HFFc6 (cell line): ENCODE measurements at places on chromosomes 1 and 21.
A peak's percentile ranks its signal among the peaks of the same experiment; 100 is the strongest.

GRCh38 chr1:189313488-189313887 is 1164.2 kb downstream of the BRINP3 start:
- no peak for DNase-seq
- no peaks in the 10 kb centered on the region for H3K4me1 ChIP-seq
- H3K27ac ChIP-seq = no peak overlapping the region
- H3K4me3 ChIP-seq = no peak overlapping the region
- no peaks in the 10 kb centered on the region for H3K27me3 ChIP-seq

DNA sequence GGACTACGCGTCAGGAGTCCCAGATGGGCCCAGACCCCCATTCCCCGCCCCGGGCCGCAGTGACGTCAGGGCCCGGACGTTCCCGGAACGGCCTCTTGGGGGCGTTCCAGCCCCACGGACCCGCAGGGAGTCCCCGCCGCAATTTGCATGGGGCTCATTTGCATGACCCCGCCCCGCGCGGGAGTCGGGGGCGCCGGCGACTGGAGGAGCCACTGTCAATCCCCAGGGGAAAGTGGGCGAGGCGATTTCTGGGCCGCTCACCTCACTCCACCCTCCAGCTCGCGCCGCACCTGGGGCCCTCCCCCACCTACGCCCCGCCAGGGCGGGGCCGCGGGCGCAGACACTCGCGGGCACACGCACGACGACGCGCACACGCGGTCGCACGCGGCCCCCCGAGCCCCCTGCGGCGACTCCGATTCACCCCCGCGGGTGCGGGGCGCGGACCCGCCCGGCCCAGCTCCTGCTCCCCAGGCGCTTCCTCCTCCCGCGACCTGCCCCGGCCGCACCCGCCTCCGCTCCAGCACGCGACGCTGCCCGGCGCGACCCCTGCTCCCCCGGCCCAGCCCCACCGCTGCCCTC is 13.2 kb downstream of the AGRN start:
- H3K27ac ChIP-seq = no peak overlapping the region
- no peaks in the 10 kb centered on the region for H3K36me3 ChIP-seq
- H3K4me1 ChIP-seq = peaks cover 8% of the 10 kb centered on the region; the same call in 1 of the 2 replicates
- H3K27me3 ChIP-seq = peaks cover 4% of the 10 kb centered on the region
- H3K4me3 ChIP-seq = no peak overlapping the region

- peaks cover 8% of the 10 kb centered on the region for H3K4me1 ChIP-seq
- no peak overlapping the region for H3K4me3 ChIP-seq
- H3K36me3 ChIP-seq = no peaks in the 10 kb centered on the region
- DNase-seq = no peak
Observed at GRCh38 chr21:37982496-37983318, 66.5 kb upstream of the KCNJ6 start.

DNA sequence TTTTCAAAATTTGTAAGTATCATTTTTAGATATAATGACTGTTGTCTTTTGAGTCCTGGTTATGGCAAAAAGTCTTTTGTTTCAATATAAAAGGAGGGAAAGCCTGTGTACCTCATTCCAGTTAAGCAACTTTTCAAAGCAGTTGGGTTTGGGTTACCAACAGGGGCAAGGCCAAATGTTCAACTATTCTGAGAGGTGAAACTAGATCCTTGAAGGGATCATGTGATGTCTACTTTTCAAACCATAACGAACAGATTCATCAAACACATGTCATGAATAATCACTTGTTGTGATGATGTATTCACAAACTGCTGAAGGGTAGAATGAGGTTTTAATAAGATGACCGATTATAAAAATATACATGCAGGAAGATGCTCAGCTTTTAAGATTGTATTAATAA is 171.3 kb downstream of the HHAT start:
- H3K4me3 ChIP-seq = no peak overlapping the region
- no peaks in the 10 kb centered on the region; the same call in none of the 2 replicates for H3K27me3 ChIP-seq
- no peak overlapping the region for H3K27ac ChIP-seq
- H3K4me1 ChIP-seq = peaks cover 11% of the 10 kb centered on the region

DNA sequence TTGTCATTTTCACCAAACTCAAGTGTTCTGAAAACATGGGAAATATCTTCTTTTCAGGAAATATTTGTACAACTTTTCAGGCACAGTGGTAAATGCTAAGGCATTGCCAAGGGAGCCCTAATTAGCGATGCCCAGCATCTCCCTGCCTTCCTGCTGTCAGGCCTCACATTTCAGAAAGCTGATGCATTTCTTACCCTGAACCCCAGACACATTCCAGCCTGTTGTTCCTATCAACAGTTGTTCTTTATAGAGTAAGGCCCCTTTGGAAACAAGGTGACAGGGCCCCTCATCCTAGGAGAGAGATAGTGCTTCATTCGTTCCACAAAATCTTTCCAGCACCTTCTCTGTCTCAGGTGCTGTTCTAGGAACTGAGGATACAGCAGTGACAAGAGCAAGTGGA is 135.9 kb upstream of the COA6 start:
- no peak overlapping the region for H3K27ac ChIP-seq
- no peak overlapping the region for H3K4me3 ChIP-seq
- H3K4me1 ChIP-seq = no peaks in the 10 kb centered on the region
- H3K27me3 ChIP-seq = peaks cover 1% of the 10 kb centered on the region; the same call in 1 of the 2 replicates
- no peaks in the 10 kb centered on the region for H3K36me3 ChIP-seq

GRCh38 chr1:155834296-155834926 is 22.6 kb downstream of the GON4L start:
- DNase-seq = peak; percentile 49
- peaks cover 20% of the 10 kb centered on the region for H3K36me3 ChIP-seq
- no peak overlapping the region; the same call in 1 of the 2 replicates for H3K4me3 ChIP-seq
- no peaks in the 10 kb centered on the region for H3K27me3 ChIP-seq
- H3K4me1 ChIP-seq = peaks cover 19% of the 10 kb centered on the region

GRCh38 chr1:207007352-207008033 is 25.1 kb downstream of the C1orf116 start:
- DNase-seq = peak; percentile 95
- H3K4me1 ChIP-seq = peaks cover 57% of the 10 kb centered on the region
- peak overlapping the region; percentile 99 for H3K27ac ChIP-seq
- no peaks in the 10 kb centered on the region; the same call in 1 of the 2 replicates for H3K27me3 ChIP-seq
- peak overlapping the region; percentile 78 for H3K4me3 ChIP-seq

GRCh38 chr1:162351246-162351842 is 25.3 kb downstream of the SPATA46 start:
- peaks cover 5% of the 10 kb centered on the region for H3K27me3 ChIP-seq
- H3K4me1 ChIP-seq = peaks cover 25% of the 10 kb centered on the region
- no peaks in the 10 kb centered on the region for H3K36me3 ChIP-seq
- no peak for DNase-seq
- H3K27ac ChIP-seq = no peak overlapping the region

- no peak overlapping the region for H3K4me3 ChIP-seq
- peaks cover 7% of the 10 kb centered on the region for H3K27me3 ChIP-seq
- H3K27ac ChIP-seq = peak overlapping the region; percentile 70
- H3K36me3 ChIP-seq = no peaks in the 10 kb centered on the region
- peak; percentile 80 for DNase-seq
Observed at GRCh38 chr1:111920221-111921024, 69.0 kb downstream of the KCND3 start.

DNA sequence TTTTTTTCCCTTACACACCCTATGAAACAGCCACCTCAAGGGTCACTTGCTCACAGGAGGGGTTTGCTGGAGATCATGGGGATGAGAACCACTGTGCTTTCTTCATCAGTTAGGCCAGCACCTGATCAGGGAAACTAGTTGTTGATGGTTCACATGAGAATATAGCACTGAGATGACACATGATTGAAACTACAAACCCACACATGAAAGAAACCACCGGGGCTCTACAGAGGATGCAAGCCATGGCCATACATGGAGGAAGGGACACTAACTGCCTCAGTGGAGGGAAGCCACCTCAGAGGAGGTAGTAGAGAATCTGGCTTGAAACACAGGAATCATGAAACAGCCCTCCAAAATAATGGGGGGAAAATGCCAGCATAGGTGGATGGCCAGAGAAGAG is 63.2 kb downstream of the PRKAB2 start:
- H3K4me3 ChIP-seq = no peak overlapping the region
- H3K36me3 ChIP-seq = no peaks in the 10 kb centered on the region
- DNase-seq = no peak
- peaks cover 21% of the 10 kb centered on the region for H3K27me3 ChIP-seq
- no peak overlapping the region for H3K27ac ChIP-seq
- H3K4me1 ChIP-seq = no peaks in the 10 kb centered on the region

- H3K4me1 ChIP-seq = peaks cover 13% of the 10 kb centered on the region; the same call in 1 of the 2 replicates
- H3K27ac ChIP-seq = no peak overlapping the region
- no peak for DNase-seq
- H3K27me3 ChIP-seq = peaks cover 5% of the 10 kb centered on the region
- H3K4me3 ChIP-seq = no peak overlapping the region
- peaks cover 23% of the 10 kb centered on the region for H3K36me3 ChIP-seq
Observed at GRCh38 chr1:103074224-103074623, 34.1 kb downstream of the COL11A1 start.

GRCh38 chr1:45051005-45051772 is 39.1 kb downstream of the UROD start:
- H3K36me3 ChIP-seq = no peaks in the 10 kb centered on the region
- no peak overlapping the region for H3K4me3 ChIP-seq
- H3K27ac ChIP-seq = no peak overlapping the region
- H3K4me1 ChIP-seq = no peaks in the 10 kb centered on the region
- DNase-seq = no peak
- H3K27me3 ChIP-seq = peaks cover 14% of the 10 kb centered on the region

- peak overlapping the region; percentile 58 for H3K27ac ChIP-seq
- peaks cover 2% of the 10 kb centered on the region; the same call in 1 of the 2 replicates for H3K27me3 ChIP-seq
- peaks cover 81% of the 10 kb centered on the region for H3K4me1 ChIP-seq
Observed at GRCh38 chr1:94668528-94668927, 127.0 kb upstream of the F3 start.

DNA sequence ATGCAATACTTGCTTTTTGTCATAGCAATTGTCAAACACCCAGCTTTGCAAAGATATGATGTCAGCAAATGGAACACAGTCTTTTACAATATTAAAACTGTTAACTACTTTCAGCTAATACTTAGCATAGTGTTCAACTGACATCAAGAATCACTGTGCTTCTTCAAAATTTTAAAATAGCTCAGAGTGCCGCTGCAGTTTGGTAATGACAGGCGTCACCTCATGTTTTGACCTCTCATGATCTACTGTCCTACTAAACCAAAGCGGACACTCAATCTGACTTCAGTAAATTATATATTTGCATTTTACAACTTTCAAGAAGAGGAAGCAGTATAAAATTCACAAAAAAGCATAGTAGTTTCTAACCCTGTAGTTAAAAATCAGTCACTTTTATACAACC is 2.0 kb downstream of the FMO1 start:
- H3K27me3 ChIP-seq = peaks cover 3% of the 10 kb centered on the region
- no peaks in the 10 kb centered on the region for H3K36me3 ChIP-seq
- no peak overlapping the region for H3K4me3 ChIP-seq
- peaks cover 10% of the 10 kb centered on the region for H3K4me1 ChIP-seq
- DNase-seq = no peak
- no peak overlapping the region for H3K27ac ChIP-seq

DNA sequence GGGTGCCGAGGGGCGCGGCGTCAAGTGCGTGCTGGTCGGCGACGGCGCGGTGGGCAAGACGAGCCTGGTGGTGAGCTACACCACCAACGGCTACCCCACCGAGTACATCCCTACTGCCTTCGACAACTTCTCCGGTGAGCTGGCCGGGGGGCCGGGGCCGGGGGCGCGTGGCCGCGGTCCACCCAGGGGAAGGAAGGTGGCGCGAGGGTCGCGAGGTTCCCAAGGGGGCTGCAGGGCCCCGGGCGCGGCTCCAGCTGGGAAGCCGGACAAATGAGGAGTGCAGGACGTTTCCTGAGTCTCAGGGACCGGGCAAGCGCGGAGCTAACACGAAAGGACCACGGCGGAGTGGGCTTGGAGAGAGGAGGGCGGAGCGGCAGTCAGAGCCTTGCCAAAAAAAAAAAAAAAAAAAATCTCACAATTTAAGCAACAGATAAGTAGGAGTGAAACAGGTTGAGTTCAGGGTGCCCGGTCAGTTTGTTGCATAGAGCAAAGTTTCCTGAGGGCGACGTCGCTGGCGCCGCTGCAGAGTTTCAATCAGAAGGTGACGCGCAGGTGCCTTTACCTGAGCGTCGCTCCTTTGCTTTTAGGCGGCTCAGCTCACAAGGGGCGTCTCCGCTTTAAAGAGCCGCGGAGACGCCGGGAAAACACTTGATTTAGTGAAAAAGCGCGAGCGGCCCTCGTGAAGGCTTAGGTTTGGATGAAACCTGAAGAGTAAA is 750 bp downstream of the RHOU start:
- no peaks in the 10 kb centered on the region; the same call in 1 of the 2 replicates for H3K4me1 ChIP-seq
- H3K4me3 ChIP-seq = peak overlapping the region; percentile 59
- DNase-seq = no peak
- no peaks in the 10 kb centered on the region for H3K36me3 ChIP-seq
- no peak overlapping the region for H3K27ac ChIP-seq

GRCh38 chr1:3536420-3537195 is 74.7 kb downstream of the MEGF6 start:
- H3K27ac ChIP-seq = no peak overlapping the region
- no peak overlapping the region for H3K4me3 ChIP-seq
- no peaks in the 10 kb centered on the region; the same call in 1 of the 2 replicates for H3K27me3 ChIP-seq
- H3K4me1 ChIP-seq = peaks cover 7% of the 10 kb centered on the region
- no peaks in the 10 kb centered on the region for H3K36me3 ChIP-seq
- DNase-seq = no peak

GRCh38 chr1:154657556-154657955 is 49.6 kb upstream of the ADAR start:
- DNase-seq = no peak
- no peak overlapping the region for H3K4me3 ChIP-seq
- H3K36me3 ChIP-seq = peaks cover 5% of the 10 kb centered on the region
- H3K27me3 ChIP-seq = peaks cover 30% of the 10 kb centered on the region

DNA sequence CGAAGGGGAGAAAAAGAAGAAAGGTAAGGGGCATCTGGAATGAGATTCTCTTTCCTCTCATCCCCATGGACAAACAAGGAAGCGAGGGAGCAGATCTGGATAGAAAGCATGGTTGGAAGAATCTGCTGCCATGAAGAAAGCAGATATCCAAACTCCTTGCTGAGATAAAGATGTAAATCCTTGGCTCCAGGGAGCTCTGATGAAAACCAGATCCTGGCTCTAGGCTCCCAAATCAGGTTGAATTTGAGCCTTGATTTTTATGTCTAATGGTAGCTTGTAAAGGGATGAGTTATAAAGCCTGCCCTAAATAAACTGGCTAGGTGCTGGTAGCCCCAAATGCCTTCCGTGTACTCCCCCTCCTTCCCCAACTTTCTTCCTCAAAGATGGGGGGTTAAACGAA is 64.1 kb upstream of the LAX1 start:
- H3K27ac ChIP-seq = peak overlapping the region; percentile 29; the same call in 1 of the 2 replicates
- peaks cover 6% of the 10 kb centered on the region for H3K27me3 ChIP-seq
- peaks cover 26% of the 10 kb centered on the region for H3K4me1 ChIP-seq
- H3K36me3 ChIP-seq = peaks cover 47% of the 10 kb centered on the region
- DNase-seq = no peak
- H3K4me3 ChIP-seq = no peak overlapping the region

GRCh38 chr1:21818656-21819055 is 6.6 kb downstream of the LDLRAD2 start:
- H3K27ac ChIP-seq = peak overlapping the region; percentile 11
- H3K36me3 ChIP-seq = peaks cover 43% of the 10 kb centered on the region
- no peak overlapping the region; the same call in 1 of the 2 replicates for H3K4me3 ChIP-seq
- no peak for DNase-seq
- H3K27me3 ChIP-seq = peaks cover 18% of the 10 kb centered on the region
- peaks cover 26% of the 10 kb centered on the region for H3K4me1 ChIP-seq

GRCh38 chr1:248841702-248842395 is 3.8 kb downstream of the ZNF672 start:
- DNase-seq = peak; percentile 48
- peak overlapping the region; percentile 22; the same call in 1 of the 2 replicates for H3K4me3 ChIP-seq
- no peaks in the 10 kb centered on the region; the same call in 1 of the 2 replicates for H3K27me3 ChIP-seq
- H3K27ac ChIP-seq = peak overlapping the region; percentile 83
